Fibroblast of skin of left quadriceps (primary cell): ENCODE measurements at places on chromosomes 7 and 10.

DNA sequence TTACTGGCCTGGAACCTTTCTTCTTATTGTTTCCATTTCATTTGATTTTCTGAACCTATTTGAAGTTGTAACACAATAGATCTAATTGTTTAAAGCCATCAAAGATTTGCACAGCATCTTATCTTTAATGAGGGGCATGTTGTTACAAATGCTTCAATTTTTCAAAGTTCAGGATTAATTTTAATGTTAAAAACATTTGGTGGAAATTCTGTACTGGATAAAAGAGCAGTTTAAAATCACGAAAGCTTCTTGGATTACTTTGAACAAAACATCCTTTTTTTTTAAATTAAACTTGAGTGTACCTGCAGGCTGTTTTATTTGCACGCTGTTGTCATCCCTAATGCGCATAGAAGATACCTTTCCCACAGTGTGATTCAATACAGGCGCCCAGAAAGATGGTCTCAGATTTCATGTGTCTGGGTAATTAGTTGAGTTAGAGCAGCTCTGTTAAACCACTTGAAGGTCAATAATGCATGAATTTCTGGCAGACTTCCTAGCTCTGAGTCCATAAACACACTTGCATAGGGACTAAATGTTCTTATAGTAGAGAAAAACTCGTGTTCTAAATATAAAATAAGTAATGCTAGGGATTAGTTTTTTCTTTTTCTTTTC lies 29.3 kb upstream of the DDX50 start:
- DNase-seq: peak; percentile 78

GRCh38 chr10:91420868-91421267 lies 10.7 kb downstream of the HECTD2 start:
- DNase-seq: no peak

DNA sequence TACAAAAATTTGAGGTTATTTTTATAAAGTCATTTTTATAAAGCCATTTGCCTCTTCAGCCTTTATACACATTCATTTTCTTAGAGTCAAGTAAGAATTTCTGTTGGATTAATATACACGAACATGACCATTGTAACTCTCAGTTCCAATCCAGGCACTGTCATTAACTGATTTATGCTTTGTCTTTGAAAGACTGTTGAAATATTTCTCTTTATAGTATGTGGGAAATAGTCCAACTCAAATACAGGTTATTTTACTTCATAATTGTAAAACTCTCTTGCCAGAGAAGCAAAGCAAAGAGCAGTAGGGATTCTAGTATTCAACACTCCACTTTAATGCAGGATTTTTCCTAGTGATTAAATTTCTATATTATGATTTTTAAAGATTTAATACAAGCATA lies 36.5 kb upstream of the PAPSS2 start:
- no peak for DNase-seq

DNA sequence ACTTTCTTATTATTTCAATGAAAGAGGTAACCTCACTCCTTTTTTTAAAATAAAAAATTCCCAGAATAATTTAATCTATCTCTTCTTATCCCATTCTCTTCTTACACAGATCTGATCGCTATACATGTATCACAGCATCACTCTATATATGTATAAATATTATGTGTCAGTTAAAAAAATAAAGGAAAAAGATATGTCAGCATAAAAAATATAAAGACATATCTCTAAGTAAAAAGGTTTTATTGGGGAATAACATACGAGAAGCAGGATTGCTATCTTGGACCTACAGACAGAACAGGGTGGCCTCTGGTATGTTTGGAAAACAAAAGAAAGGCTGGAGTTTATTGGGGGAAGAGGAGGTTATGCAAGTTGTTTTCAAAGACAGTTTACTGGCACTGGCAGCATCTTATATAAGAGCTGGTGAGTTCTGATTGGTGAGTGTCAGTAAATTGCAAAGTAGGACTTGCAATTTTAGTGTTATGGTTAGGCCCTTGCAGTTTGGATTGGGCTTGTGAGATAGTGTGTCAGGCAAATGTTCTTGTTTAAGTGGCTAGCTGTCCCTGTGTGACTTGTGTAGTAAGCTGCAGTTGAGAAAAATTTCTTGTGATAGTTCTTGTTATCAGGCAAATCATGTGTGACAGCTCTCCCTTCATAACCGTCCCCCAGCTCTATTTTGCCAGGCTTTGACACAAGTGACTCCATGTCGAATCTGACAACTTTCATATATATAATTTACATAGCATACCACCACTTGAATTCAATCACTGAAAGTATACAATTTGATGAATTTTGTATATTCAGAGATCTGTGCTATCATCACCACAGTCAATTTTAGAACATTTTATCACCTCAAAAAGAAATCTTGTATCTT lies 118.2 kb downstream of the HBP1 start:
- DNase-seq: no peak

DNA sequence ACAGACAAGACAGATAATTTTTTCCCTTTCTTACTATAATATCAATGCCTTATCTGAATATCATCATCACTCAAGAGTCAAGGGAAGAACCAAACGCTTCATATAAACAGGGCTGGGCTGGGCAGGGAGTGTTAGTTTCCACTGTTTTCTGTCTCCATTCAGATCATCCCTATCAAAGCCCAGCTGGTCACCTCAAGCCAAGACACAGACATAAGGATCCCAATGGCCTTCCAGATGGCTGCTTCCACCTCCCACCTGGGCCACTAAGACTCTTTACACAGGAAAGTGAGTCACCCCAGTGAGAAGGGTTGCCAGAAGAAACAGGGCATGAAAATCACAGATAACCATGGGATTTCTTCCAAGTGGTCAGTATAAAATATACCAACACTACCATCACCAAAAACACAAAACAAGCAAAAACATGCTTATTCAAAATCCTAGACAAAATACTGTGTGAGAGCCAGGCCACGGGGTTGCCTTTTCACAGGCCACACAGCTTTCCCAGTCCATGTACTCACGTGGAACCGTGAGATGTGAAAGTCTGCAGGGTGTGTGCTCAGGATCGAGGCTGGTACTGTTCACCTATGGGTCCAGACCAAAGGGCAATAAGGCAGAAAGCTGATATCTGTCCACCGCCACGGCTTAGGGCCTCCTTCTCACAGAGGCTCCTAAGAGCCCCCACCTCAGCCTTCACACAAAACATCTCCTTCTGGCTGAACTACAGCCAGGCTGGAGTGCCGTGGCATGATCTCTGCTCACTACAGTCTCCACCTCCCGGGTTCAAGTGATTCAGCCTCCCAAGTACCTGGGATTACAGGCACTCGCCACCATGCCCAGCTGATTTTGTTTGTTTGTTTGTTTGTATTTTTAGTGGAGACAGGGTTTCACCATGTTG lies 5.7 kb downstream of the PRSS1 start:
- no peak for DNase-seq

DNA sequence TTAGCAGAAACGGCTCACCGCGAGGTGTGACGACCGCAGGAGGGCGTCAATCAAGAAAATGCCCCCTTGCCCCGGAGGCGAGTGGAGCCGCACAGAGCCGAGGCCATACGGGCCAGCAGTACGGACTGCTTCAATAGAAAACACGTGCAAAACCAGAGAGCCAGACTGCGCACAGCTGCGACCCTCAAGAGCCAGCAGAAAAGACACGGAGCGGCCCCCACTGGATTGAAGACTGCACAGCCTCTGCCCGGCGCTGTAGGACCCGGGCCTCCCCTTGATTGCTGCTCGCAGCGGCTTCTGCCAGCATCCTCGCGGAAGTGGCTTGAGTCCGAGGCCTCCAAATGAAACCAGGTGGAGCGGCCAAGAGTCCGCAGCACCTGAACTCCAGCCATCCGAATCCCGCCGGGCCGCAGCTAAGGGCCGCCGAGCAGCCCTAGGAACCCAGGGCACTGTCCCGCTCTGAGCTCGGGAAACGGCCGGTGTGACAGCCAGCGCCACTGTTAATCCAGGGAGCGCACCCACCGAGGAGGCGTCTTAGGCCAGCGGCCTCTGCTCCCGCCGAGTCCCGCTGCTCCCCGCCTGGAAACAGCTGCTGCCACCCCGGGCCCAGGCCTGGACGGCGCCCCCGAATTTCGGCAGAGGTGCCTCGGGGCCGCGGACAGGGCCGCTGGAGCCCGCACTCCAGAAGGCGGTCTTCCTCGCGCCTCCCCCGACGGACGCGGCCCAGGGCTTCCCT lies 660 bp upstream of the HHEX start:
- no peak for DNase-seq

DNA sequence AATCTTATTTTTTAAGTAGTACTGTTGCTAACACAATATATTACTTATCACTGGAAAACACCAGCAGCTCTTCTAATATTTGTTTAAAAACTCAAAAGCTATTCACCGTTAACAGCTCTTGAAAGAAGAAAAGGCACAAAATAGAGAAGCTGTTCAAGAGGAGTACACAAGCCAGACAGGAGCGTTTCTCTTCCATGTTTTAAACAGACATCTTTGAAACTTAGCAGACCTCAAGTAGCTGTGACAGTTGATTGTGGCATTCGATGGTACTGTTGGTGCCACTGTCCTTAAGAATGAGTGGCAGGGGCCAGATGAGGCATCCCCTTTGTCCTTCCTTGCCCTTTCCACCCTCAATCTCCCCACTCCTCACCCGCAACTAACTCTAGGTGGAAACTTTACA lies 81.6 kb upstream of the PRR15 start:
- no peak for DNase-seq

DNA sequence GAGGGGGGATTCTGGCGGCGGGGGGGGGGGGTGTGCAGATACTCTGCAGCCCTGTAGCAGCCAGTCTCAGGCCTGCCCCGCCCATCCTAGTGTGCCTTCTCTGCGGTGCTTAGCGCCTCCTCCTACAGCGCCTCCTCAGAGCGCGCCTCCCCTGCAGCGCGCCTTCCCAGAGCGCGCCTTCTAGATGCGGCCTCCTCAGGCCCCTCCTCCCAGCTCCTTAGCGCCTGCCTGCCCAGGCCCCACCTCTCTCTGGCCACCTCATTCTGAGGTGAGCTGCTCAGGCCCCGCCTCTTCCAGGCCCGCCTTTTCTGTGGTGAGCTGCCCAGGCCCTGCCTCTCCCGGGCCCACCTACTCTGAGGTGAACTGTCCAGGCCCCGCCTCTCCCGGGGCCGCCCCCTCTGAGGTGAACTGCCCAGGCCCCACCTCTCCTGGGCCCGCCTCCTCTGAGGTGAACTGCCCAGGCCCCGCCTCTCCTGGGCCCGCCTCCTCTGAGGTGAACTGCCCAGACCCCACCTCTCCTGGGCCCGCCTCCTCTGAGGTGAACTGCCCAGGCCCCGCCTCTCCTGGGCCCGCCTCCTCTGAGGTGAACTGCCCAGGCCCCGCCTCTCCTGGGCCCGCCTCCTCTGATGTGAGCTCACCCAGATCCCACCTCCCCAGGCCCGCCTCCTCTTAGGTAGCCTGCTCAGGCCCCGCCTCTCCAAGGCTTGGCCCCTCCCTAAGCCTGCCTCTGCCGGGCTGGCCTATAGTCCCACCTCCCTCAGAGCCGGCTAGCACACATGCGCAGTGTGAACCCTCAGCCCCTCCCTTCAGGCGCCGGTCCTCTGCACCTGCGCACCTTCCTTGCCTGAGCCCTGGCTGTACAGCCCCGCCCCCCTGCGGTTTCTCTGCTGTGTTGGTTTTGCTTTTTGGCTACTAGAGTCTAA lies 2.1 kb upstream of the SGCE start:
- DNase-seq: peak; percentile 84

GRCh38 chr10:4270116-4270515 lies 485.1 kb upstream of the KLF6 start:
- DNase-seq: no peak

DNA sequence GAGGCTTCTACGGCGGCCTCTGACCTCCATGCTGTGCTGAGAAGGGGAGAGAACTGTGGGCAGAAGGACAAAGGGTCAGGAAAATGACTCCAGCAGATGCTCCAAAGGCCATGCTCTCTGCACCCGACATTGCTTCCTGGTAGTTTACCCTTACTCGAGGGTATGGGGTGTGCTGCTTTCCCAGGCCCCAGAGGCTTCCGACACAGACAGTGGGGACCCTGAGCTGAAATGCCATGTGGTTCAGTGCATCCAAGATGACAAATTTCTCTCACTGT lies 130.9 kb downstream of the PTPN20 start:
- DNase-seq: no peak

DNA sequence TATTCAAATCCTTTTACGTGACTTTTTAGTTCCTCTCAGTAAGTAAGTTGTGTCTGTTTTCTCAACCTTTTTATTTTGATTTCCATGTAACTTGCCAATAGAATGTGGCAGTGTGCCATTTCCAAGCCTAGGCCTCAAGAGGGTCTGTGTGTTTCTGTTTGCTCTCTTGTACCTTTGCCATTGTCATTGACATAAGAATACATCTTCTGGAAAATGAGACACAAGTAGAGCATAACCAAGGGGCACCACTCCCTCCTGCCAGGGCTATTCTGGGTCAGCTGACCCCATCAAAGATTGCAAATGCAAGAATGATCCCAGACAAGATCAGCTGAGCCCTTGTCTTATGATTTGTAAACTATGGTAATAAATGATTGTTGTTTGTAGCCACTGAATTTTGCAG lies 524.0 kb downstream of the IPMK start:
- DNase-seq: no peak

GRCh38 chr7:31564661-31565060 lies 50.8 kb downstream of the ITPRID1 start:
- DNase-seq: no peak

DNA sequence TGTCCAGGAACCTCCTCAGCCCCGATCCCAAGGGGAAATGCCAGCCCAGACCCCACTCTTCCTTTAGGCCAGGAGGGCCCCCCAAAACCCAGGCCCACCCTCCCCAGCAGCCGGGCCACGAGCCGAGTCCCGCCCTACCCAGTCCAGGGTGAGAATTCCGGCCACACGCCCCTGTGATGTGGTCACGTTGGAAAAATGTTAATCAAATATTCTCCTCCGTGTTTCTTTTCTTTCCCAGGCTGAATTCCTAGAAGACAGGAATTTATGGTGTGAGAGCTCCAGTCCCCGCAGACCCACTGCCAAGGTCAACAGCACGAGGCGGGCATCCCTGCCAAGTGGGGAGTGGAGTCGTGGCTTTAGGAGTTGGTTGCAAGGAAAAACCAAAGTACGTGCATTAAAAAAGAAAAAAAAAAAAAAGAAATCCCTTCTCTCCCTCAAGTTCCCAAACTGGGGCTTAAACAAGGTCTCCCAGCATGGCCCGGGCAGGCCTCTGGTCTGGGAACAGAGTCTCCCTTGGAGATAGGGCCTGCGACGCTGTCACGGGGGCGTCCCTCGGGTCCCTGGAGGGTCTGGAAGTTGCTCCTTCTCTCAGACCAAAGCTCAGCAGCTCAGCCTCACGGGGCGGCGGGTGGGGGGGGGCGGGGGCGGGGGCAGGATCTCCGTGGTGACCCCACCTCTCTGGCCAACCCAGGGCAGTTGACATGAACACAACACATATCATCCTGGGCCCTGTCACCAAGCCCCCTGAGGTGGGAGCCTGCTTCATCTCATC lies 28.1 kb upstream of the ELN start:
- DNase-seq: no peak
